ENCODE measurements at places on chromosomes 3 and 15. TPM values are rescaled to one million over a fixed set of nuclear protein-coding genes. Genes with fewer than 3 reads are reported as not detected.

The TLR9 gene
- 0.89 TPM for total RNA-seq

GRCh38 chr15:37516621-37517020, 416.3 kb upstream of the MEIS2 start:
- no peak for DNase-seq

The GOLGA6B gene
- total RNA-seq: not detected

GRCh38 chr15:85587707-85588411, 206.9 kb downstream of the KLHL25 start:
- no peak for DNase-seq

The MINAR1 gene
- 0.21 TPM for total RNA-seq

- peak; percentile 9 for DNase-seq
Measured at GRCh38 chr3:60932643-60933042, 318.6 kb downstream of the FHIT start.

- no peak for DNase-seq
Measured at GRCh38 chr3:82796765-82797164, 1035.3 kb upstream of the GBE1 start.

The NDN gene
- 1.6 TPM for total RNA-seq

- DNase-seq: no peak
Measured at GRCh38 chr3:194261581-194262063, 89.5 kb downstream of the CPN2 start.

The TNNC1 gene
- total RNA-seq: 7.2 TPM

DNA sequence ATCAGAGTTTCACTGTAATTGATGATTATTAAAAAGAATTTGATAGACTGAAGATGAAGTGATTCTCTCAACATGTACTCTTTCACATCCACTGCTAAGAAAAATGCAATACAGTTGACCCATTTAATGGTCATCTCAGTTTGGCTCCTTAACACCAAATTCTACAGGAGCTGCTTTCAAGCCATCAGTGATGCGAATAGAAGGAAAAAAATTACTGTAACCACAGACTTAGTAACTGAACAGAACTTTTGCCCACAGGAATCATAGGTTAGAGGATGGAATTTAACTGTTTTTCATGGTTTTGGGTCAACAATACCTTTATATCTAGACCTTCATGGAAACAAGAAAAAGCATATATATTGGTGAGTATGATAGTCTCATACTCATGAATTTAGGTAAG, 633.5 kb downstream of the CADM2 start:
- DNase-seq: no peak

DNA sequence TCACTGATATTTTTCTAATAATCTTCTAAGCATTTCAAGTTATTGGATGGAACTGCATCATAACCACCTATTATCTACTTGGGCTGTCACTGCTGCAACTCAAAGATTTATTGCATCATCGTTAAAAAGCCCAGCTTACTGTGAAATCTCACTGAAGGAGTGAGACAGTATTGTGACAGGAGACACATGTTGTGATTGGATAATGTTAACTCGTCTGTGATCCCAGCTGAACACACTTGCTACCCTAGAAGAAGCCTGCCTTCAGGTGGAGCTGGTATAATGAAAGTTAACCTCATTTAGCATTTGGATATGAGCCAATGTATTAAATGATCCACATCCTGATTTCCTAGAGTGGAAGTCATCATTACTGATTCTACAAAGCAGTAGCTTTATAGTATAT, 138.1 kb downstream of the MAP2K5 start:
- DNase-seq: no peak

The MAP2K1 gene
- 72.6 TPM for total RNA-seq

DNA sequence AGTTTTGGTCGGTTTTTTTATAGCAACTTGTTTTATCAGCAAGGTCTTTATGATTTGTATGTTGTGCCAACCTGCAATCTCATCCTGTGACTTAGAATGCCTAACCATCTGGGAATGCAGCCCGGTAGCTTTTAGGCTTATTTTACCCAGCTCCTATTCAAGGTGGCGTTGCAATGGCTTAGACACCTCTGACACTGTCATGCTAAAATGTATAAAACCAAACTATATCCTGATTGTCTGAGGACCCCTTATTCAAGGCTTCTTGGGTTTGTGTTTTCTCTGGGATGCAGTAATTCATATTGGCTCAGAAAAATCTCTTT, 209.0 kb upstream of the ALCAM start:
- no peak for DNase-seq

The GRK7 gene
- total RNA-seq: not detected

The RAB6B gene
- total RNA-seq: not detected

DNA sequence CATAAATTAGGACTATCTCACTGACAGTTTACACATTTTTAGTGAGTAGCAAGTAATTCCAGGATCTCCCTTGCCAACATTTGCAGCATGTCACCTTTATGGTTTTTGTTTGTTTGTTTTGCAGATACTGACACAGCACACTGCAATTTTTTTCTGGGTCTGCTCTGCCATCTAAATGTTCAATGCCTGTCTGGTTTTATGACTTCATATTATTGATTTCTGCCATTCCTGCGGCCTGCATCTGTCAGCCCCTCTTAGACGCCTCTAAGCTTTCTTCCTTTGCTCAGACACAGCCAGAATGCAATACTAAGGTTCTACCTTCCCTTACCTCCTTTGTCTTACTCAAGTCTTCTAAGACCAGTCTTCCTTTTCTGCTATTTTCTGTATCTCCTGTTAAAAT, 321.2 kb upstream of the AZI2 start:
- no peak for DNase-seq

- DNase-seq: no peak
Measured at GRCh38 chr3:89467898-89468363, 360.5 kb downstream of the EPHA3 start.

- DNase-seq: no peak
Measured at GRCh38 chr15:65985387-65985786, 116.1 kb downstream of the RAB11A start.

GRCh38 chr3:177262396-177262795, 65.1 kb upstream of the TBL1XR1 start:
- DNase-seq: no peak

DNA sequence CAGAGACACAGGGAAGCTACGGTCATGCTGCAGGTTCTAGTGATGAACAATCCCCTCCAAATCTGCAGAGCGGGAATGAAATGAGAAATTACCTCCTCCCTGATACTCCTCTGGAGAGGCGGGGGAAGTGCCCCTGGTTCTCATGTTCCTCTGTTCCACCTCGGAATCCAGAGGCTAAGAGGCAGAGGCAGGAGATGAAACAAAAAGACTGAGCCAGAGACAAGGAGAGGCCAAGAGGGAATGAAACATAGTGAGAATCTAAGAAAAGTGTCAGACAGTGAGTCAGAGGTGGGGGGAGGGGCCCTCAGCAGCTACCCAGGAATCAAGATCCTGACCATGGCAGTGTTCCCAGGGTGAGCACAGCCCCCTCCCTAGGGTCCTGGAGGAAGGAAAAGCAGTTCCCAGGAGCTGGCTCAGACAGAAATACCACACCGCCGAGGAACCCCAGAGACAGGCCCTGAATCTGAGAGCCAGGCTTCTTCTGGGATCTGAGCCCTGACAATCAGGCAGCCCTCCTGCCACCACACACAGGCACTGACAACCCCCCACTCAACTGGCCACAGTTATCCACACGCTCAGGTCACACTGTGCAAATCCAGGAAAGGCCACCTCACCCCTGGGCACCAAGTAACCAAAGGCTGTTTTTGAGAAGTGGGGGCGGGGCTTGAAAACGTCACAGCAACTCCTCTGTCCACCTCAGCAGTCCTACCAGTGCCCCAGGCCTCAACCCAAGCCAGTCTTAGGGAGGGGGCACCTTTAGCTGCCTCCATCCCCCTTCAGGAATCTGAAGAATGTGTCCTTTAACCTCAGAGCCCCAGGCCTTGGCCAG, 2.4 kb downstream of the CSRNP1 start:
- DNase-seq: peak; percentile 86

- no peak for DNase-seq
Measured at GRCh38 chr3:65781594-65781993, 257.1 kb downstream of the MAGI1 start.

GRCh38 chr15:58294681-58295254, 137.0 kb upstream of the LIPC start:
- DNase-seq: no peak

DNA sequence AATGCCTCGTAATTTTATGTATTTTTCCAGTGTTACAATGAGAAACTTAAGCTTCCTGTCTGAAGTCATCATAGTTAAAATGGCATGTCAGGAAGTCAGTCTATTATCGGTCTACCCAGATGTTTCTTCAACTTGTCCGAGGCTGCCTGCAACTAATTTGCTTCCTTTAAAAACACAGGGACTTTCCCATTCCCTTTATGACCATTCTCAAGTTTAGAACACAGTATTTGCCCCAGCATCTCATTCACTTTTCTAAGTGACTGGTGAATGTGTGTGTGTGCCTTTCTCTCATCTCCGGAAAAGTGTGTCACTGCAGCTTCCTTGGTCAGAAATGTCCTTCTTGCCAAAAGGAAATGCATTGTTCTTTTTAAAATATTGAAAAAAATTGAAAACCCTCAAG, 466.6 kb downstream of the RAP2B start:
- DNase-seq: peak; percentile 33

Data from activated naive CD4-positive, alpha-beta T cell treated with anti-CD3 and anti-CD28 coated beads for 36 hours (primary cell).